ENCODE measurements at places on chromosomes 1 and 21. TPM values are rescaled to one million over a fixed set of nuclear protein-coding genes. Genes with fewer than 3 reads are reported as not detected.

GRCh38 chr1:225137976-225138375 is 208.5 kb downstream of the DNAH14 start:
- DNase-seq, result no peak

- no peak for DNase-seq
Observed at GRCh38 chr1:7234471-7234755, 449.2 kb downstream of the CAMTA1 start.

DNA sequence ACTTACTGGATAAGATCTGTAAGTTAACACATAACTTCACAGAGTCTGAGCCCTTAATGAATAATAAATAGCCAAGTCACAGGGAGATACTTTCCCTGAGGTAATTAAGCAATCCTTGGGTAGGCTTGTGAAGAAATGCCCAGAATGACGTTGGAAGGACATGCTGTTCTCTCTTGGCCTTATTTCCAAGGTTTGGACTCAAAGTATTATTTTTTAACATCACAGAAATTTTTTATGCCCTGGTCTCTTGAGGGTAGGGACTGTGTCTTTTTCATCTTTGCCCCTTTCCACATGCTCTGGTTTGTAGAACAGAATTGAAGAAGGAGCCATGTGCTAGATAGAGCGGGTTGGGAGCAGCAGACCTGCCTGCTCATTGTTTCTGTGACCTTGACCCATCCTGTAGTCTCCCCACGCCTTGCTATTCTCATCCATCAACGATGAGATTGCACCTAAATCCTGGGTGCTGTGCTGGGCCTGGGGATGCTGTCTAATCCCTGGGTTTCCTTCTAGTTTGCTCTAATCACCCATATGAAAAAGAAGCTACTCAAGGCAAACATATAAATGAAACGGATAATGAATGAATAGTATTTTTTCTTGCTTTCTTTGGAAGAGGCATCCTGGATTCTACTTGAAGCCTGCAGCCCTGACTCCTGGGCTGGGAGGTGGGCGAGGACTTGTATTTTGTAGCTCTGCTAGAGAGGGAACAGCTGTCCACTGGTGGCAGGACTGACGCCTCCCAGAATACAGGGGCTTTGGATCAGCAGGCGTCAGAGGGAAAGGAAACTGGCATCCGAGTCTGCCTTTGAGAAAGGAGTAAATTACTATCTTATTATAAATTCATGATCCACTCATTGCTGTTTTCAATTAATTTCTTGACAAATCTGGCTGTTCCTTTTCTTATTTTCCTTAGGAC is 17.5 kb upstream of the LAMTOR5 start:
- no peak for DNase-seq

DNA sequence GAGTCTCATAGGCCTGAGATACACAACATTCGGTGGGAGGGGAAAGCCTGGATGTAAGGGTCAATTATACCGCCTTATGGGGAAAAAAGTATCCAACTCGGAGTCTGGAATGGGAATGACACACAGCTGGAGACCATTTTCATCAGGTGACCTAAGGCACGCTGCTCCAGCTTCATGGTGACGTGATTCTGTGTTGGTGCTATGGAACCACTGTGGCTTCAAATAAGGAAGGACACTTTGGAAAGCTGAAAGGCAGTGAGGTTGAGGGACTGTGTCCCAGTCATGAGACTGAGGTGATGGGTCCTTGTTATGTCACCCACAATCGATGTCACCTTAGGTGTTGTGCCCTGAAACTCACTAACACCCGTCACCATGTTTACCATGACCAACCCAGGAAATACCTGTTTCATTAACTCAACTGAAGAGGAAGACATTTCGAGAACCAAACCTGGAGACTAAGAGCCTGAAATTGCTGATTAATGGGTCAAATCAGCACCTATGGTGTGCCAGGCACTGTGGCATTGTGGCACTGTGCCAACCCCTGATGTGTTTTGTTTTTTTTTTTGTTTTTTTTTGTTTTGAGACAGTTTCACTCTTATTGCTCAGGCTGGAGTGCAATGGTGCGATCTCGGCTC is 54.5 kb downstream of the IRF2BP2 start:
- DNase-seq, result no peak

DNA sequence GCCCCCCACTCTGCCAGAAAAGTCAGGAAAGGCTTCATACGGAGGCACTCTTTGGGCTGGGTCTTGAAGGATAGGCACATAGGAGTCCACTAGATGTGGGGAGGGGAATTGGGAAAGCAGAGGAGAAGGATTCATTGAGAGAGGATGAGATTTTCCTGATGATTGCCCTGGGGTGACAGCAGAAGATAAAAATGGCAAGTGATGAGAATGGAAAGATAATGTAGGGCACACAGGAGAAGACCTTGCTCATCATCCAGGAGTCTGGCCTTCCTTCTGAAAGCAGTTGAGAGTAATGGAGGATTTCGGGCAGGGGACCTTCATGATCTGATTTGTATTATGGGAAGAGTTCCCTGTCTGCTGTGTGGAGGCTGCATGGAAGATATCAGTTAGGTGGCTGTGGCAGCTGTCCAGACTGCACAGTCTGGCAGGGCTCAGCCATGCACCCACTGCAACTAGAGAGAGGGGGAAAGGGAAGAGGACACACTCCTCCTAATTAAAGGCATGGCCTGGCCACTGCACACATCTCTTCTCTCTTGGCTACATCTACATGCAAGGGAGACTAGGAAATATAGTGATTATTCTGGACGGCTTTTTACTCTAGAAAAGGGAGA is 9.6 kb upstream of the FABP3 start:
- no peak for DNase-seq

DNA sequence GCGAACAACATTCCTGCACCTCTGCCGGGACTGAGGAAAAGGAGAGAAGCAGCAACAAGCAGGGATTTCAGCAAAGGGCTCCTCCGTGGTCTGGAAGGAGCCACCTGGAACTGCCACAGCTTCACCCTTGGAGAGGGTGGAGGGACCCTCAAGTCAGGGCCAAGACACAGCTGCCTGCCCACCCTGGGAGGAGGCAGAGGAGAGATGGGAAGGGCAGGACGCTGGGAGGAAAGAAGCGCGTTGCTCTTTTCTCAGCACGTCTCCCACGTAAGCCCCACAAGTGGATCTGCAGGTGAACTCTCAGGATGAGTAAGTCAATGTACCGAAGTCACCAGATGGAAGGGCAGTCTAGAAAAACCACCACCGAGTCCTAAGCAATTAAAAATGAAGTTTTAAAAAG is 39.6 kb downstream of the SLC19A1 start:
- DNase-seq, result no peak

DNA sequence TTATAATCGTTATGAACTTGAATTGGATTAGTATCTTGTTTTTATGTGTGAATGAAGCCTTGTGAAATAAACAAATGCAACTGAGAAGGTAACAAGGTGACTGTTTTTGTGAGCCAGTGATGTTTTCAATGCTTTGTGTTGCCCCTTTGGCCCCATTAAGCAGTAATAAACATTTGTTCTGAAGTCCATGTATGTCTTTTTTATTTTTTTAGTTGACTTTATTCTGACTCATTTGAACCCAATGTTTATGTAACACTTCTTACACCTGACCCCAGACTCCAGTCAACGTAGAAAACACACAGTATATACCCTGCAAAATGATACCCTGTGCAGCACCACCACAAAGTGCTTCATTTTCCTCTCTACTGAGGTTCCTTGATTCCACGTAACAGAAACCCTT is 4.6 kb upstream of the CACYBP start:
- DNase-seq, result no peak

GRCh38 chr1:26597629-26598039 is 68.1 kb downstream of the RPS6KA1 start:
- DNase-seq, result peak; percentile 33

Gene TEX38
- total RNA-seq, result not detected

Gene TCP10L
- total RNA-seq, result 2.9 TPM

Gene PLPP3
- total RNA-seq, result 2.8 TPM

Gene LMX1A
- not detected for total RNA-seq

Gene TSTD1
- not detected for total RNA-seq

Gene IFNLR1
- total RNA-seq, result 1.3 TPM

Gene IGSF21
- total RNA-seq, result not detected

Gene AMIGO1
- total RNA-seq, result 3.7 TPM

Gene PTPN22
- 4.1 TPM for total RNA-seq

Measured in Daoy (cell line).